ENCODE measurements at places on chromosomes 11 and 22.

GRCh38 chr11:85105868-85106267 is 521.3 kb downstream of the DLG2 start:
- no peak for DNase-seq

DNA sequence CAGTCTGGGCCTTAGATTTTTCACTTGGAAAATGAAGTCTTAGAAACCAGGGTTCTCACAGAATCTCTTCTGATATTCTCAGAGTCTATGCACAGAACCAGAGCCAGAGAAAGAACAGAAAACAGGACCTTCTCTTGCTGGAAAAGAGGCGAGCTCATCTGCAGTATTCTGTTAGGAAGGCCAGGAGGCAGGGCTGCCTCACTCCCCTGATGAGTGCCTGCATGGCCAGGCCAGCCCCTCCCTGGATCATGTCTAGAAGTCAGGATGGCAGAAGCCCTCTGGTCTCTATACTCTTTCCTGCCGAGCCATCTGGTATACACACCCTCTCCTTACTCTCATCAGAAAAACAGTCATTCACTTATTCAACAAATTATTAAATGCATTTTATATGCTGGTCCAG is 723 bp downstream of the OR51M1 start:
- DNase-seq: no peak

DNA sequence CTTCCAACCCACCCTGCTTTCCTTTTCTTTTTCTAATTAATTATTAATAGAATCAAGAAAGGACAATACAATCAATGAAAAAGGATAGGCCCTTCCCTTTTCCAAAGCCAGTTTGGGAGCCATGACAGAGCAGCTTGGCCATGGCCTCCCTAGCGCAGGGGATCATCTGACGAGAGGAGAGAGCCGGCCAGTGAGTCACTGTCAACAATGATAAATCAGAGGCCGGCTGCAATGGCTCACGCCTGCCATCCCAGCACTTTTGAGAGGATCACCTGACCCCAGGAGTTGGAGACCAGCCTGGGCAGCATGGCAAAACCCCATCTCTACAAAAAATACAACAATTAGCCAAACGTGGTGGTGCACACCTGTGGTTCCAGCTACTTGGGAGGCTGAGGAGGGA is 27.5 kb upstream of the KRTAP5-7 start:
- DNase-seq: no peak

DNA sequence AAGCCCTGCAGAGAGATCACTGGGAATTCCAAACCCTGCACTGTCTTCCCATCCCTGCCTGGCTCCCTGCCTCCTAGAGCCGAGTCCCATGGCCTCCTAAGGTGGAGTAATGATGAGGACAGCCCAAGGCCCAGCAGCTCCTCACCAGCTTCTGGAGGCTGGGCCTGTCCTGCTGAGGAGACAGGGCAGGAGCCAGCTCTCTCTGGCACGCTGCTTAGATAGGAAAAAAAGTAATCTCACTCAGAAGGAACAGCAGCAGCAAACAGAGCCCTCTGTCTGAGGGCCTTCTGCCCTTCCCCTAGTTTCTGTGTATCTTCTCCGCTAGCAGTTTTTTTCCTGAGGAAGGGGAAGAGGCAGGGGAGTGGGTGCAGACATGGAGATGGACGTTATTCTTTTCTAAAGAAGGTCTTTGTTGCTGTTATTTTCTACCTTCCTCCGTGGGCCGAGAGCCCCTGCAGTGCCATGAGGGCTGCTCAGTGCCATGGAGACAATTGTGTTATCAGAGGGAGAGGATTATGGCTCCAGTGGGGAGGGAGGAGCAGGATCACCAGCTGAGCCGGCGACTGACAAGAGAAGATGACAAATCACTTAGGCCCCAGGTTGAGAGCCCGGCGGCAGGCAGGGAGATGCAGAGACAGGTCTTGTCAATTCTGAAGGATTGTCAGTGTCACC is 315.3 kb downstream of the BUD13 start:
- DNase-seq: no peak

DNA sequence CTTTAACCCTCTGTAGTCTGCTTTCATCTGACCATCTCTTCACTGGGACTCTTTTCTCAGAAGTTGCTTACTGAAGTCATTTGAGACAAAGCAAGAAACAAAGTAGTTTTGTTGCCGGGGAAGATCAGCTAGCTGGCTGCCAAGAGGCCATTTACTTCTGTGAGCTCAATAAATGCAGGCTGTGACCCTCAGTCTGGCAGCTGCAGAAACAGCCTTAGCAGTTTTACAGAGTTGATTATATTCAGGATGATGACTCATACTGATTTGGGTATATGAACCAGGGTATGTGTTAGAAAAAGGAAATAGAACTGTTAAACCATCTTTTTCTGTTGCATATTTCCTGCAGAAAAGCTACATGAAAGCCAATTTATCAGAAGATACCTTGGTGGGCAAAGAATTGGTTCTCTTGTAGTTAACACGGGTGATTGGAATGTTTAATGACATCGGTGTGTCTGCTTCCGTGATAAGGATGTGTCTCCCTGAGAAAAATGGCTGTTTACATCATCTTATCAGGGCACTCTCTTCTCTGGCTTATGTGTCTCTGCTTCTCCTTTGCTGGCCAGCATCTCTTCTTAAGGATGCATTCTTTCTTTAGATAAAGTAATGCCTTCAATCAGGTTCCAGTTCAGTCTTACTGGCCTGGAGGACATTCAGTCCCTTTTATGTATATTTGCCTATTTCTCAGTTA is 18.5 kb downstream of the FIBIN start:
- DNase-seq: peak; percentile 65

GRCh38 chr11:16976379-16976778 is 37.8 kb downstream of the PLEKHA7 start:
- DNase-seq: no peak

GRCh38 chr11:72591785-72592502 is 82.3 kb downstream of the PDE2A start:
- no peak for DNase-seq

GRCh38 chr11:2703363-2704141 is 3.8 kb upstream of the KCNQ1OT1 start:
- DNase-seq: no peak

DNA sequence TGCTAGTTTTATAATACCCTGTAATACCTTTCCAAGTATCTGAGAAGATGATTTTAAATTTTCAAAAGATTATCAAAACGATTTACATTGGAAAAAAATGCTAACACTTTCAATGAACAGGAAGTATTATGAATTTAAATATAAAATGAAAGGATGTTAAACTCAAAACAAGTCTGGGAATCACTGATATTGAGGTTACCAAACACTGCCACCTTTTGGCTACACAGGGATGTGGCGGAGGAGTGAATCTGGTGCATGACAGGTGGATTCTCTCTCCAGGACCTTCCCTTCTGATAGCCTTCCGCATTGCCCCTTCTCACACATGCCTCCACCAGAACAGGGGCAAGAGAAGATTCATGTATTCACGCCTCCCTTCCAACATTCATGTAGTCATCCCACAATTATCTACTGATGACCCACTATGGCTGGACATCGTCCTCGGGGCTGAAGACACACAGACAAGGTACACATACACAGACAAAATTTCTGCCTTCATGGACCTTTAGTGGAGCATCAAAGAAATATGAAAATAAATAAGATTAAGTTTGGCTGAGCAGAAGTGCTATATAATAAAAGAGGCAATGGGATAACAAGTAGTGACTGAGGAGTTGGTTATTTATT is 34.7 kb downstream of the ATG16L2 start:
- DNase-seq: no peak

- no peak for DNase-seq
Observed at GRCh38 chr11:19403196-19403895, 162.6 kb upstream of the E2F8 start.

DNA sequence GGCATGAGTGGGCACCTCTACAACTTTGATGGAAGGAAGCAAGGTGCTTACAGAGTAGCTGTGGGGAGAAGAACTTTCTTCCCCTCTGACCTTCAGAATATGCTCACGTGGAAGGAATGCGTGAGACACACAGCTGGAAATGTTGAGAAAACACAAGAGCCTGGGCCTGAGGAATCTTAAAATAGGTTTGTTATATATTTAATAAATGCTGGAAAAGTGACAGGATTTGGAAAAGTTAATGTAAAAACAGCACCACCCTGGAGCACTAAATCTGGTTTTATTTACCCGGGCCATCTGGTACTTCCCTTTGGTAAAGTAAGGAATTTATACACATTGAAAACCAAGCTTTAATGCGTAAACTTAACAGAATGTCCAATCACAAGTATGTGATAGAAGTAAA is 14.0 kb upstream of the AMPD3 start:
- no peak for DNase-seq

- DNase-seq: no peak
Observed at GRCh38 chr11:100133114-100133513, 554.0 kb upstream of the ARHGAP42 start.

- DNase-seq: peak; percentile 49
Observed at GRCh38 chr11:58059007-58059350, 28.2 kb downstream of the OR6Q1 start.

- DNase-seq: no peak
Observed at GRCh38 chr11:83092488-83093384, 21.0 kb upstream of the RAB30 start.

- DNase-seq: no peak
Observed at GRCh38 chr11:47980907-47981621, 705 bp downstream of the PTPRJ start.

DNA sequence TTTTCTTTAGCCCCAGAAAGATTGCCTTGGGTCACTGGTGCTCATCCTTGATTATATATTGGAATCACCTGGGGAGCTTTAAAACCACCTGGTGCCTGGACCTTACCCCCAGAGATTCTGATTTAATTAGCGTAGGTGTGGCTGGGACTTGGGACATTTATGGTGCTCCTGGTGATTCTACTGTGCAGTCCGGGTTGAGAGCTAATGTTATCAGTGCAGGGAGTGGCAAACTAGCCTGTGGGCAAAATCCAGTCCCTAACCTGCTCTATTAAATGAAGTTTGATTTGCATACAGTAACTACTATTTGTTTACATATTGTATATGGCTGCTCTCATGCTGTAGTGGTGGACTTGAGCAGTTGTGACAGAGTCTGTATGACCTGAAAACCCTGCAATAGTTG is 134.0 kb upstream of the SORL1-AS1 start:
- DNase-seq: no peak

GRCh38 chr22:23500508-23501260 is 79.4 kb downstream of the IGLL1 start:
- no peak for DNase-seq

DNA sequence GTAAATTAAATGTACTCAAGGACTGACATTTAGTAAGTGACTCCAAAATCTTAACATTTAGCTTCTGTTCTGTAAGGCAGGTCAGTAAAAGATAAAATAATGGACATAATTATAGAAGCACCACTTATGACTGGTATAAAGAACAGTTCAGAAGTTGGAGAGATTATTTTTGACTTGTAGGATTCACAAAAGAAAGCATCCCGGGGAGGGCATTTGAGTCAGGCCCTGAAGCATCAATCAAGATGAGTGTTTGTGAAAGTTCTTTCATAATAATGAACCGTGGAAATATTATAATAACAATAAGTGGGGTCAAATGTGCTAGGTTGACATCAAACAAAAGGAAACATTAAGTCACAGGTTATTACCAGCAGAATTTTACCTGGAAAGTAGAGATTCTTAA is 201.9 kb downstream of the DDX10 start:
- DNase-seq: no peak

GRCh38 chr11:94876222-94876621 is 97.1 kb downstream of the CWC15 start:
- DNase-seq: no peak

- peak; percentile 4 for DNase-seq
Observed at GRCh38 chr11:96748639-96749370, 359.0 kb downstream of the JRKL start.

DNA sequence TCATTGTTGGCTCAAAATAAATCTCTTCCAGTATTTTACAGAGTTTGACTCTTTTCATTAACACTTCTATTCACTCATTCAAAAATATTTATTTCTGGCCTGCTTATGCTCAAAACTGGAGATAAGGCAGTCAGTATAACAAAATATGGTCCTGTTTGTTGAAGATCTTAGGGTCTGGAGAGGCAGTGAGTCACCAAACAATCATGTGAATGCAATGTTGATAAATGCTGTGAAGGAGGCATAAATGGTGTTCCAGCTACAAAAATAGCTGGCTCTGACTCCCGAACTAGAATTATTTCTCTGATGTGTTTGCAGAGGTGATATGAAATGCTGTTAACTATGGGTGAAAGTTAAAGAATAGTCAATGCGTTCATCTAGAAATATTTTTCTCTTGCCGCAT is 390.6 kb downstream of the AASDHPPT start:
- DNase-seq: no peak

DNA sequence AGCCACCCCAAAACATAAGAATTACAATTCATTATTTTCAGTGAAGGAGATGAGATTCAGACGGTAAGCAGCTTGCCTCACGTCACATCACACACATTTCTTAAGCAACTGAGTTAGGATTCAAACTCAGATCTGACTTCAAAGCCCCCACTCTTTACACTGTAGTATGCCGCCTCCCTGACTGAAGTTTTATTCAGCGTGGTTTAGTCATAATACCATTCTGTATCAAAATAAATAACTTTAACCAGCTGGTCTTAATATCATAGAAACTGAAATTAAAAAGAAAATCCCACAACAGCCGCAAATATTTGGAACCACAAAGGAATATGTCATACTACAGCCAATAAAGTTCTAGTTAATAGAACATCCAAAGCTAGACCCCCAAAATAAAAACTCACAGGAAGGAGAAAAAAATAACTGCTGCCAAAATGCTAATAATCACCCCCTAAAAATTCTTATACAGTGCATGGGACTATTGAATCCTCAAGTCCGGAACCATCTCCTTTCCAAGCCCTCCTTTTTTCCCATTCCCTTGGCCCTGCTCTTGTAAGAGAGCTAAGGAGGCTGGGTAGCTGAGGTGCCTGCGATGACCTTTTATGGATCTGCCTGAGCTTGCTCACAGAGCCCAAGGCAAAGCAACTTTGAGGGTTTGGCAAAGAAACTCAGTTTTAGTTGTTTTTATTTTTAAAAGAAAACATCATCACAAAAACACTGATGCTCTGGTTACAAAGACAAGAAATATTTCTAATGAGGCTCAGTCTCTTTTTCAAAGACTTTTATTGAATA is 334.5 kb downstream of the TTC28 start:
- no peak for DNase-seq

- no peak for DNase-seq
Observed at GRCh38 chr22:41216984-41217383, 11.9 kb downstream of the L3MBTL2 start.

DNA sequence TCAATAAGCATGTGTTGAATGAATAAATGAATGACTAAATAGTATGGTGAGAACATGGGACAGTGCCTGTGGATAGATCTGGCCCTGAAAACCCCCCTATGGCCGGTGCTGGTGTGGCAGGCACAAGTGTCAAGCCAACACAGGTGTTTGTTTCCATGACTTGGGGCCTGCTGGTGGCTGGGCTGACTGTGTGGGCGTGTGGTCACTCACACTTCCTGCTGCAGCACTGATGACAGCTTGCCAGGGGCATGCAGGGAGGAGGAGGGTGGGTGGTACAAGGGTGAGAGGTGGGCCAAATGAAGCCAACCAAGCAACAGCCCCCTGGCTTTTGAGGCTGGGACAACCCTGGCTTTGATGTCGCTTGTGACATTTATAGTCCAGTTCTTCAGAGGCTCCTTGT is 30.3 kb upstream of the ABCC8 start:
- DNase-seq: no peak
